ENCODE measurements at places on chromosomes 2 and 18. TPM values are rescaled to one million over a fixed set of nuclear protein-coding genes. Genes with fewer than 3 reads are reported as not detected.

KCNIP3 gene
- not detected for polyA plus RNA-seq

ERLEC1 gene
- 37.1 TPM for polyA plus RNA-seq

UGT1A5 gene
- not detected for polyA plus RNA-seq

AQP12A gene
- polyA plus RNA-seq: not detected

UGT1A10 gene
- polyA plus RNA-seq: not detected

SLC5A7 gene
- not detected for polyA plus RNA-seq

C2orf76 gene
- 19.6 TPM for polyA plus RNA-seq

C2orf92 gene
- not detected for polyA plus RNA-seq

ALK gene
- polyA plus RNA-seq: 0.07 TPM

CCDC138 gene
- 2.6 TPM for polyA plus RNA-seq

ANKRD44 gene
- 87.9 TPM for polyA plus RNA-seq

C2orf80 gene
- not detected for polyA plus RNA-seq

TUBA3E gene
- polyA plus RNA-seq: not detected

OSBPL6 gene
- polyA plus RNA-seq: 0.44 TPM

GMCL1 gene
- 37.8 TPM for polyA plus RNA-seq

ITGA4 gene
- polyA plus RNA-seq: 219 TPM

DLGAP1 gene
- 0.71 TPM for polyA plus RNA-seq
